ENCODE measurements at places on chromosomes 12 and 14.

- DNase-seq = no peak
Observed at GRCh38 chr12:94795520-94795919, 145.2 kb upstream of the TMCC3 start.

DNA sequence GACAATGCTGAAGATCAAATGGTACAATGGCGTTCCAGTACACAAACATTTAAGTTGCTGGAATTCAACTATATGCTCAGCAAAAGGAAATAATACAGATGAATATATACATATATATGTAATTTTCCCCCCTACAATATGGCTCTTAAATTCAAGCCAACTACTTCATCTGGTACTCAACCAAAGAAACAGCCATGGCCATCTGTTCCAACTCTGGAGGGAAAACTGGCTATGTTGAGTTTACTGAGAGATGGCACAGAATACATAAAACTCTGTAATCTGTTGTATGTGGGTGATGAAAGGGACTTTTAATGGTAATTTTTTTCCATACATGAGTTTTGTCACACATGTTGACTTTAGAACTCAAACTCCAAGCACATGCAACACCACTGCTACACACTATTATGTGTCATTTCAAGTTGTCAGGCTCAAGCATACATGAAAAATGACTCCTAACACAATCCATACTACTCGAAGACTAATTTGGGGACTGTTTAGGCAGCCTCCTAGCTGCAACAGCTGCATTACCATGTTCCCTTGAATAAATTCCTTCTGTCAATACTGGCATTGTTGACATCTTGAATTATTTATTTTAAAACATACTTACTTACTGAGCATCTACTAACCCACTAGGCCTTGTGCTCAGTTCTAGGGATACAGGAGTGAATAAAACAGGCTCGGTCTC lies 38.2 kb upstream of the MAP3K9 start:
- DNase-seq = no peak

- no peak for DNase-seq
Observed at GRCh38 chr12:66142826-66143225, 12.3 kb upstream of the LLPH start.

DNA sequence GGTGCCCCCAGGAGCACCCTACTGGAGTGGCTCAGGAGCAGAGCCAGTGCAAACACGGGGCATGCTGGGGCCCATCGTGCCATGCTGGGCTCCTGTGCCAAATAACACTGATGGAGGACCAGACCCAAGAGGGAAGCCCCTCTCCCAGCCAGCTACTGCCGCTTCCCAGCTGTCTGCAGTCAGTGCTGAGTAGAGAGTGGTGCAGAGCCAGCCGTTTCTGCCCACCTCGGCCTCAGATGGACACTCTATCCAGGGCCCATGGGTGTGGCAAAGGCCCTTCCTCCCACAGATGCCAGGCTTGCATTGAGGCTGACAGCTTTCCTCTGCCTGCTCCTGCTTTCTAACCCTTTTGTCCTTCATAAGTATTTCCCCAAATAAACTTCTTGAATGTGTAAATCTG lies 13.2 kb downstream of the CLBA1 start:
- no peak for DNase-seq

- no peak for DNase-seq
Observed at GRCh38 chr14:90785876-90786450, 30.3 kb downstream of the TTC7B start.

GRCh38 chr12:105256921-105257320 lies 20.9 kb upstream of the APPL2 start:
- DNase-seq = no peak

GRCh38 chr12:123035841-123036240 lies 55.4 kb downstream of the ARL6IP4 start:
- peak; percentile 30 for DNase-seq

- no peak for DNase-seq
Observed at GRCh38 chr14:28467611-28468010, 299.0 kb upstream of the FOXG1 start.

DNA sequence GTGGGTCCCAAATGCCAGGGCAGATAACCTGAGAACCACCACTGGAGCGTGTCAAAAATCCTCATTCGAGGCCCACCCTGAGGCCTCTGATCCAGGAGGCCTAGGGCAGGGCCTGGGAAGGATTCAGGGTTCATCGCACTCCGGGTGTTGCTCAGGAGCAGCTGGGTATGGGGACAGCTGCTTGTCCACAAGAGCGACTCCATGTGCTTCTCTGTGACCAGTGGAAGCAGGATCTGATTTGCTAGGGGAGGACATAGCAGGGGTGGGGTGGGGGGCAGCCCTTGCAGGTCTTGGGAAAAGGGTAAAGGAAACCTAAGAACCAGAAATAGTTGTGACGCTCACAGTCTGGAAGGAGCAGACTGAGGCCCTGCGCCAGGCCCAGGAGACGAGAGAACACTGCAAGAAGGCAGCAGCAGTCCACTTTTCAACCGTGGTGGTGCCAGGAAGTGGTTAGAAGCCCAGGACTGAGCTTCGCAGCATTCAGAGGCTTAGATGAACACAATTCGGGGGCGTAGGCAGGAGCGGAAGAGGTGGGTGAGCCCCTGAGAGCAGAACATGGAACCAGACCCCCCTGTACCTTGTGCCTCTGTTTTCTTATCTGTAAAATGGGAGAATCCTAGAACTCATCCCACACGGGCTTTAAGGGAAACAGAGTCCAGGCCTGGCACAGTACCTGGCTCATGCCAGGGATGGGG lies 33.7 kb downstream of the ITPK1 start:
- DNase-seq = no peak

DNA sequence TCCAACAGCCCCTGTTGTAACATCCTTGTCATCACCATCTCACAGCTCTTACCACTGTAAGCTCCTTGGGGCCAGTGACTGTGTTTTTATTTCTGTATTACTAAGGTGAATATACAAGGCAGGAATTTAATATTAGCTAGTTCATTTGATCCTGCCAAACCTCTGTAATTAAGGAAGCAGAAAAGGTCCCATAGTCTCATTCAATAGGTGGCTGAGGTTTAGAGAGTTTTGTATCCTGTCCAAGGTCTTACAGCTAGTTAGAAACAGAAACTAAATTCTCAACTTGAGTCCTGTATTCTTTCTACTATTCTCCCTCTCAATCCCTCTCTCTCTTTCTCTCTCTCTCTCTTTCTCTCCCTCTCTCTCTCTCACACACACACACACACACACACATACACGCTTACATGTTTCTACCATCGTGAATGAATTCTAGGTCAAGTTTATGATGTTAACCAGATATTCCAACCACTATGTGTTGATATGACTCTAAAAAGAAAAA lies 543 bp upstream of the GLIPR1 start:
- no peak for DNase-seq
